Mucosa of gallbladder (tissue), 1 donor: ENCODE measurements at places on chromosomes 3 and 15. TPM values are rescaled to one million over a fixed set of nuclear protein-coding genes. Genes with fewer than 3 reads are reported as not detected.

Gene GHSR
- total RNA-seq = not detected

Gene EPHB1
- 2.0 TPM for total RNA-seq

Gene ATP13A5
- total RNA-seq = 0.86 TPM

Gene CLEC3B
- total RNA-seq = 42.9 TPM

Gene HCN4
- 1.3 TPM for total RNA-seq

Gene DAPK2
- 5.6 TPM for total RNA-seq

Gene IL17RB
- total RNA-seq = 13.3 TPM

Gene ATP13A4
- total RNA-seq = 47.2 TPM

Gene MAGEL2
- total RNA-seq = 0.40 TPM

Gene ALDH1L1
- 9.0 TPM for total RNA-seq

Gene PLA2G4D
- total RNA-seq = not detected

Gene RTP1
- not detected for total RNA-seq

Gene SUCNR1
- total RNA-seq = 0.69 TPM

Gene BHLHE40
- 56.5 TPM for total RNA-seq

Gene LIPH
- total RNA-seq = 34.0 TPM

Gene SLC12A1
- total RNA-seq = not detected

Gene GOLGA6L7
- total RNA-seq = not detected

Gene NPAP1
- 0.17 TPM for total RNA-seq

Gene GOLGA6L4
- 1.8 TPM for total RNA-seq

Gene SAXO2
- 12.3 TPM for total RNA-seq

Gene GOLGA8T
- total RNA-seq = 0.66 TPM

Gene EFCC1
- total RNA-seq = 25.1 TPM

Gene PSMD6
- total RNA-seq = 53.5 TPM

Gene IFT122
- total RNA-seq = 28.6 TPM

Gene LRRC31
- total RNA-seq = 2.9 TPM

Gene SNRPA1
- total RNA-seq = 33.2 TPM

Gene CD80
- 0.46 TPM for total RNA-seq

Gene PP2D1
- total RNA-seq = not detected

Gene CDC25A
- 0.66 TPM for total RNA-seq

Gene C3orf85
- total RNA-seq = not detected

Gene MYRIP
- total RNA-seq = 6.2 TPM

Gene GORASP1
- 84.3 TPM for total RNA-seq

Gene NRG4
- total RNA-seq = not detected

Gene RHOV
- total RNA-seq = 0.63 TPM

Gene B3GNT5
- 27.1 TPM for total RNA-seq

Gene CLDN11
- total RNA-seq = 36.7 TPM

Gene NFKBIZ
- 190 TPM for total RNA-seq

Gene MME
- total RNA-seq = 111 TPM

Gene DCUN1D1
- total RNA-seq = 45.8 TPM

Gene PDCD6IP
- 237 TPM for total RNA-seq

Gene PLA2G4F
- total RNA-seq = 3.2 TPM

Gene SPATA12
- 0.43 TPM for total RNA-seq
